ENCODE measurements at places on chromosomes 1 and 21.

DNA sequence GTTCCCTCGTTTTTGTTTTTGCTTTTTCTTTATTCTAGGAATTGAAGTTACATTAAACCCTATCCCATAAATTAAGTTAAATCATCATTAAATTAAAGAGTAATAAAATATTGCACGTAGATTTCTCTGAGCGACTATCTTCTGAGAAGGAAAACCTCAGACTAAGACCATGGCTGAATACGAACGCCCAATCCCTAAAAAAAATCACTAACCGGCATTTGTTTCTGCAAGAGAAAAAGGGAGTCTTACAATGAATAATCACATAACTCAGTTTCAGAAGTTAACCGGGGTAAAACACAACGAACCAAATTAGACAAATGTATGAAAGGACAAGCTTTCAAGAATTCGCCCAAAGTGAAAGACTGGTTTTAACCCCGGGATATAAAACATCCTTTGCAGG lies 1.3 kb downstream of the PIK3R3 start:
- DNase-seq: no peak

GRCh38 chr1:157626099-157626498 lies 28.2 kb upstream of the FCRL4 start:
- no peak for DNase-seq

DNA sequence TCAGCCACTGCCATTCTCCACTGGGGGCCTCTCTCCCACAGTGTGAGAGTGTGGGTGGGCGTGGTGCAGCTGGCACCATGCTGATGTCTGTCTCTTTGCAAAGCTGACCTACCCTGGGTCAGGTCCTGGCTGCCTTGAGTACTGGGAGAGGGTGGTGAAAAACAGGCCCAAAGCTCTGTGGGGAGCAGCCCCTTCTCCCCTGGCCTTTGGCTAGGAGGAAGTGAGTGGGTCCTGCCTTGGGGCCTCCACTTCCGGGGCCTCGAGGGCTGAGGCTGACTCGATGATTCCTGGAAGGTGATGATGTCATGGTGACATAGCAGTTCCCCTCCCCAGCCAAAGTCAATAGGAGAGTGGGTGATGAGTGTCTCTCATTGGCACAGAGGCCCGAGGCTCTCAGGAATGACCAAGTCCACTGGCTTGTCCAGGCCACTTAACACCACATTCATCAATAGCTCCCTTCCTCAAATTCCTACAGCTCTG lies 53.0 kb downstream of the IER5 start:
- no peak for DNase-seq

GRCh38 chr1:115121793-115122192 lies 32.5 kb upstream of the TSPAN2 start:
- no peak for DNase-seq

GRCh38 chr1:74681001-74681400 lies 7.4 kb upstream of the ERICH3 start:
- DNase-seq: no peak

- DNase-seq: no peak
These were observed 4.3 kb downstream of the TCHH start for GRCh38 chr1:152110860-152111514.

- no peak for DNase-seq
These were observed 99.5 kb downstream of the PRKAB2 start for GRCh38 chr1:147072482-147073432.

GRCh38 chr1:151803164-151803563 lies 2.1 kb downstream of the LINGO4 start:
- no peak for DNase-seq

GRCh38 chr1:26583646-26584485 lies 54.3 kb downstream of the RPS6KA1 start:
- no peak for DNase-seq

GRCh38 chr1:235075777-235076308 lies 52.8 kb downstream of the TOMM20 start:
- no peak for DNase-seq

- no peak for DNase-seq
These were observed 17.6 kb downstream of the FCRL4 start for GRCh38 chr1:157580179-157580827.

DNA sequence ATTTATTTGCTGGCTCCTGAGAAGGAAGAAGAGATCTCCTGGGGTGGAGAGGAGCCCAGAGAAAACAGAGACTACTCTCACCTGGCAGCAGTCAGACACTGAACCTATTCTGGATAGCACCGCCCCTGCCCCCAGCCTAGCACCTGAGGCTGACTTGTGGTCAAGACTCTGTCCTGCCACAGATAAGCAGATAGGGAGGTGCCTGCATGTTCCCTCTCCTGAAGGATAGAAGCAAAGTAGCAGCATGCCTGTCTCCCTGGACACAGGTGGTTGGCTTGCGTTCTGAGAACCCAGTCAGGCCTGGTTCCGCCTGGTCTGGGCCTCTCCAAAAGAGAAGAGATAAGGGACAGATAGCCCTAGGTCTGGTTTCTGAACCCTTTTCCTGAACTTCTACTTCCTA lies 1.3 kb upstream of the EFNA3 start:
- no peak for DNase-seq

DNA sequence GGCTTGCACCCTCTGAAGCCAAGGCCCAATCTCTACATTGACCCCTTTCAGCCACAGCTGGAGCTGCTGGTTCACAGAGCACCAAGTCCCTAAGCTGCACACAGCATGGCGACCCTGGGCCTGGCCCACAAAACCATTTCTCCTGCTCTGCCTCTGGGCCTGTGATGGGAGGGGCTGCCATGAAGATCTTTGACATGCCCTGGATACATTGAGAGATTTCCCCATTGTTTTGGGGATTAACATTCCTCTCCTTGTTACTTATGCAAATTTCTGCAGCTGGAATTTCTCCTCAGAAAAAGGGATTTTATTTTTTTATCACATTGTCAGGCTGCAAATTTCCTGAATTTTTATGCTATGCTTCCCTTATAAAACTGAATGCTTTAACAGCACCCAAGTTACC lies 235.8 kb downstream of the COL11A1 start:
- DNase-seq: no peak

DNA sequence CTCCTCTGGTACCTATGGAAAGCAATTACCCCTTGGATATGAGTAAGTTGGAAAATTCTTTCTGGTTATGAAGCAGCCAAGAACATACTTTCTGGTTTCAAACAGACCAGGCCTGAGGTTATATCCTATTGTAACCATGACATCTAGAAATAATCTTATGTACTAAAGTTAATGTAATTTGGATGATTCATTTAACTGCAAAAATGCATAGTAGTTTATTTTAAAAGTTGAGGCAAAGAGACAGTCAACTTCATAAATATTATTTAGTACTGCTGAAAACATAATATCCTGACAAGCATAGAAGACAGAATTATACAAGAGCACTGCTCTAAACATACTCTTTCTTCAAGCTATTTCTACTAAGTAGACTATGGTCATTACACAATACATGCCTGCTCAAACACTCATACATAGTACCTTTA lies 25.5 kb downstream of the ODF2L start:
- DNase-seq: no peak

- no peak for DNase-seq
These were observed 4.8 kb downstream of the RBM34 start for GRCh38 chr1:235156265-235156664.

DNA sequence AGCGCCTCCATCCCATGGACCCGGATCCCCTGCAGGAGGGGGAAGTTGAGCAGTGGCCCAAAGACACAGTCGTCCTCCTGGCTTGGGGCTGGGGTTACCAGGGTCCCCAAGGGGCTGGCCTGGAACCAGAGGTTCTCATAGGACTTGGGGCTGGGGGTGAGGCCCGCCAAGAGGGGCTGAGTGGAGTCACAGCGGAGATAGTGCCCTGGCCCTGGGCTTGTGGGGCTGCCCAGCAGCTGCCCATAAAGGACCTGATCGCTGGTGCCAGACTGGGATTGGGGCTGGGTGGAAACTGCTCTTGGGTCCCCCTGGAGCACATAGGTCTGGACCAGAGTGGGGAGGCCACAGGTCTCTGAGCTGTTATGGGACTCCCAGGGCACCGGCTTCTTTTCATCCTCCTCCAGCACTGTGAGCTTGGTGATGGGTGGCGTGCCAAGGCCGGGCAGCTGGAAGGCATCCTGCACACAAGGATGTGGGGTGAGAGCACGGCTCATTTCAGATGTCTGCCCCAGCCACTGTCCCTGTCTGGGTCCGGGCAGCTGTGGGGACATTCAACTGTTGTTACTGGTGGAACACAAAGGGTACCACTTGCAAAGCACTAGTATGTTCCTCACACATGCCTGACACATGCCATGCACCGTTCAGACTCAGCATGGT lies 2.3 kb upstream of the MRPS15 start:
- no peak for DNase-seq

DNA sequence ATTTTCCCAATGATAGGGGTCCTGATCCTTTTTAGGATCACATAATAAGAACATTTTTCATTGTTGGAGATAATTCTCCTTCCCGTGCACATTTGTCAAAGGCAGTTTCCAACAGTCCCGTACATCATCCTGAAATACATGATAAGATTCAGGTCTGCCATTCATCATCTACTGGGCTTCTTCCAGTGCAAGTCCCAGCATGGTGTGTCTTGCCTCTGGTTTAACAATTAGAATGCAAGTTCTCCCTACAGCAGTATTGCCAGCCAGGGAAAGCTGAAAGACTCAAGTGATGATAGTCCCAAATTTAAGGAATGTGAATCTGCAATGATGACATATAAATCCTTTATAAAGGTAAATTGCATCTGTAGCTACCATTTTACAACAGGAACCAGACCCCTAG lies 146.2 kb downstream of the DAB1 start:
- no peak for DNase-seq

- DNase-seq: no peak
These were observed 12.6 kb downstream of the NHLH2 start for GRCh38 chr1:115828101-115829022.

- DNase-seq: no peak
These were observed 101.4 kb upstream of the TSPAN2 start for GRCh38 chr1:115190540-115191170.

- DNase-seq: no peak
These were observed 98.9 kb downstream of the LYST start for GRCh38 chr1:235767795-235768194.

DNA sequence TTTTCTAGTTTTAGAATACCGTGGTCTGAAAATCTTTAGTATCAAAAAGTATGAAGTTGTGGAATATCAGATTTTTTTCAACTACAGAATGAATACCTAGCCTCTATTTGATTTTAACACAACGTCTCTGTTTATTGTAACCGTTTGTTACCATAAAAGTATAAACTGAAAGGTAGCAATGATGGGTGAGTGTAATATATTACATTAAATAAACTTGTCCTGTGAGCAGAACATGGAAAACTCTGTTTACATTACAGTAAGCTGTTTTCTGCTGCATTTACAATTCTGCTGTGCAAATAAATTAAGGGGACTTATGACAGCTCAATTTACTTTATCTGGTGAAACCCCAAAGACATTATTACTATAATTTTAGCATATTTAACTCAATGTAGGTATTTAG lies 62.5 kb downstream of the CHRM3 start:
- no peak for DNase-seq

DNA sequence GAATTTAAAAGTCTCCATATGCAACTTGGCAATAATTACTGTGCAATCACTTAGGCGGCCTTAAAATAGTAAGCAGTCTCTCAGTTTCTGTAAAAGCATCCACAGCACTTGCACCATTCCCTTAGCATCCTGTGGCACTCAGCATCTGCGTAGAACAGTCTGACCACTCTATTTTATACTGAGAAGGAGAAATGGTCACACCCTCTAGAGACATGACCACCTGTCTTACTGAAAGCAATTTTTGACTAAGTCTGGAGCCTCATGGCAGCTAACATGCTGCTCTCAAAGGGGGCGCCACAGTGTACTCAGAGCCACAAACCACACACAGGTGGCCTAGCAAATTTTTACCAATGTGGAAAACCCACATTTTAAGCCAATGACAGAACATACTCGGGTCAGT lies 62.0 kb downstream of the KCNK1 start:
- no peak for DNase-seq

DNA sequence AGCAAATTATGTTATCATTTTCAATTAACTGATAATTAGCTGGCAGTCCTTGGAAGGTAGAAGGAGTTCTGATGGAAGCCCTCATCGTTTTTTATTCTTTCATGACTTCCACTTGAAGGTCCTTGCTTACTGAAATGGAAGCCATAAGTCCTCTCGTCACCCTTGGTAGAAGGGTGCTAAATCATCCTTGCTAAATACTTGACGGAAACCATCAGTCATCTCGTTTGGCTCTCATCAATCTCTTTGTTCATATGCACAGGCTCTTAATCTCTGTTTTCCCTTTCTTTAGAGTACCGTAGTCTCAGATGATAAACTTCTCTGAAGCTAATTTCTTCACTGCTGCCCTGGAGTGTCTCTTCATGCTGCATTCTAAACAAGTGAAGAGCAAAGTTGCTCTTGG lies 34.5 kb downstream of the UCK2 start:
- no peak for DNase-seq

- DNase-seq: no peak
These were observed 172.1 kb upstream of the ZRANB2 start for GRCh38 chr1:71252900-71253299.

DNA sequence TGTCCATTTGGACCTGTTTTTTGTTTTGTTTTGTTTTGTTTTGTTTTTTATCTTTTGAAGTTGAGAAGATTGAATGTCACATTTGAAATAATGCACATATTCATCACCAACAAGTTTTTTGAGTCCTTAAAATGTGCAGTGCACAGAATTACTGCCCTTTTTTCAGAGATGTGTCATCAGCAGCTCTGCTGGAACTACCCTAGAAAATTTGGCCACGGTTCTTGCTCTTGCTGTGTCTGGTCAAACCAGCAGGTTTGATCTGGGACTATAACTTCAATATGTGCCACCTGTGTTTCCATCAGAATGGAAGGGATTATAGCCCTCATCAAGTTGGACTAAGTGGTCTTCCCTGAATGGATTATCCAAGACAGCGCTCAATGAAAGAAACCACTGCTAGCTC lies 24.1 kb upstream of the CNN3 start:
- DNase-seq: no peak

- DNase-seq: no peak
These were observed 13.3 kb downstream of the ARV1 start for GRCh38 chr1:230992100-230992774.

- DNase-seq: no peak
These were observed at the start of gene ARL8A for GRCh38 chr1:202144402-202145067. TSS of gene ARL8A (minus strand) at chr1:202144737. CDS start at chr1:202144572, 165 bp downstream.

DNA sequence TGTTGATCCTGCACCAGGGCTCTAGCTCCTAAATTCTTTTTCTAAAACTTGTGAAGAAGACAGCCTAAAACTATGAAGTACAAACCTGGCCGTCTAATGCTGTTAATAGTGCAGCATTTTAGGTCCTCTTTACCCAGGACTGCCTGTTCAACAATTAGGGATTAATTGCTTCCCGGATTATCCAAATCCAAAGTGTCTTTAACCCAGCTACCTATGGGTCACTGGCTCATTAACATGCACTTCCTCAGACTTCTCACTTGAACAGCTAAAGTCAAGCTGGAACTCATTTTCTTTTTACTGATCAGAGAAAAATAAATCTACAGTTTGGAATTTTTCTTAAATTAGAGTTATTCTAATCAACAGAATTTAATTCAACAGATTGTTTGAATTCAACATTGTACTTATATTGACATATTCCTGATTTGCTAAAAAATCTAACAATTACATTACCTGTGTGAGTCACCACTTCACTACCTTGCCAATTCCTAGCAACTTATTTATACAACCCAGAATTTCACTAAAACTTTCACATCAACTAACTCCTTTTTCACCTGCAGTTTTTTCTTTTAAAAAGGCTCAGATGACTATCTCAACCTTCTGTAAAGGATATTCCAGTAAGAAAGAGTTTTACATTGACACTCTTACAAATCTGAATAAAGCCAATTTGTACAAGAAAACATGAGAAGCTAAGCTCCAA lies 3.3 kb downstream of the HNRNPU start:
- DNase-seq: no peak
